Activated CD4-positive, alpha-beta T cell treated with anti-CD3 and anti-CD28 coated beads, Interleukin-2, amount 50 U/mL, for 24 hours (primary cell): ENCODE measurements at places on chromosomes 1 and 21.

DNA sequence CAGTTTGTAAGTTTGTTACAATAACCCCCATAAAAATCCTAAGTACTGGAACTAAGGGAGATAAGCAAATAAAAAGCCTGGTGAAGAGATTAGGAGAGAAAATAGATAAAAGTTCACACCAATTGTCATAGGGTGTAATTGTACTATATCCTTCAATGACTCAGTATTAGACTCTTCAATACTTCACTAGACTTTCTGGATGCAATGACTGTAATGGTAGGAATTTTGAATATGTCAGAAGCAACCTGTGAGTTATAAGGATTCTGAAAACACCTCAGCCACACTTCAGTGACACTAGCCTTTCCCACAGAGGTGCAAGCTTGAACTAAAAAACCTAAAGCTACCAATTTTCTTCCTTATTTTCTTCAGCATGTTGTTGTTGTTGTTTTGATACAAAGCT, 147.9 kb downstream of the PTGER3 start:
- no peak for DNase-seq

DNA sequence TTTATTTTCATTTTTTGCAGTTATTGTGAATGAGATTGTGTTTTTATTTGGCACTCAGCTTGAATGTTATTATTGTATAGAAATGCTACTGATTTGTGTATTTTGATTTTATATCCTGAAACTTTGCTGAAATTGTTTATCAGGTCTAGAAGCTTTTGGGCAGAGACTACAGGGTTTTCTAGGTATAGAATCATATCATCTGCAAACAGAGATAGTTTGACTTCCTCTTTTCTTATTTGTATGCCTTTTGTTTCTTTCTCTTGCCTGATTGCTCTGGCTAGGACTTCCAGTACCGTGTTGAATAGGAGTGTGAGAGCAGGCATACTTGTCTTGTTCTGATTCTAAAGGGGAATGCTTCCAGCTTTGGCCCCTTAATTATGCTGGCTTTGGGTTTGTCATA, 27.3 kb downstream of the ZNF691 start:
- DNase-seq: no peak

DNA sequence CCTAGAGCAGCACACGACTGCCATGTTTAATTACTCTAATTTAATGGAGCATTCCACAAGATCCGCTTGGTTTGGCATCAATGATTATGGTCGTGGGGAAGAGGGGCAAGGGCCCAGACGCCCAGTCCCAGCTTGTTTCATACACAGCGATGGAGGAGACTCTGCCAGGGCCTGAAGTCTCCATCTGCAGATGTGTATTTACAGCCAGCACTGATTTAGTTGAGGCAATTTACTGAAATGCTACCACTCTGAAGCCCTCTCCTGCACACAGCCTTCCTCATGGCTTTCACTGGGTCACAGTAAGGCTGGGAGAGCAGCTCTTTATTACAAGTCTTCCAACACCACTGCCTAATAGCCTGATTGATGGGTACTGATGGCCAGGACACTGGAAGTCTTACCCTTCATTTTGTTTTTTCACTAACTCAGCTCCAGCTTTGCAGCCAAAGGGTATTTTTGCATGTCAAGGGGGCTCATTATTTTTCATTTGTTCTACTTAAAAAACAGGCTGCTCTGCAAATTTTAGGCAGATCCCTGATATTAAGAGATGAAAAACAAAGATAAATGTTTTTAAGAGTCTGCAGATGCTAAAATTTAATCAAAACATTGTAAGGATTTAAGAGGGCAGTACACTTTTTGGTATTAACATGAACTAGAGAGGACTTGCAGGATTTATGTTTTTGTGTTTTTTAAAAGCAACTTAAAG, 236.3 kb downstream of the SIPA1L2 start:
- DNase-seq: no peak

- DNase-seq: no peak
Measured at GRCh38 chr1:89807983-89808382, 12.8 kb upstream of the LRRC8D start.

DNA sequence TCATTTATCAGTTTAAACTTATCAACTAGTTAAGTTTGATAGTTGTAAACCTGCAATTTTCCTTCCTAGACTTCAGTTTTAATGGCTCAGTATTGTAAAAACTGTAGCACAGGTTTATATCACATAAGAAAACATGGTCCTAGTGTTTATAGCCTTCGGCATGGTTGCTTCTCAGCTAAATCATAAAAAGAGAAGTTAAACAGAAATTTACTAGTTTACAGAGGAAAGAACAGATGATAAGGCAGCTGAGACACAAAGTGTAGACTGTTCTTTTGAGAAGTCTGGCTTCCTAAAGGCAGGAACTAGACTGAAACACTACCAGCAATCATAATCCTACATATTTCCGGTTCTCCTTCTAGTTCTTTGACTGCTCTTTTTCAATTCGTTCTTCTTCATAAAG, 39.8 kb downstream of the WNT2B start:
- DNase-seq: no peak

DNA sequence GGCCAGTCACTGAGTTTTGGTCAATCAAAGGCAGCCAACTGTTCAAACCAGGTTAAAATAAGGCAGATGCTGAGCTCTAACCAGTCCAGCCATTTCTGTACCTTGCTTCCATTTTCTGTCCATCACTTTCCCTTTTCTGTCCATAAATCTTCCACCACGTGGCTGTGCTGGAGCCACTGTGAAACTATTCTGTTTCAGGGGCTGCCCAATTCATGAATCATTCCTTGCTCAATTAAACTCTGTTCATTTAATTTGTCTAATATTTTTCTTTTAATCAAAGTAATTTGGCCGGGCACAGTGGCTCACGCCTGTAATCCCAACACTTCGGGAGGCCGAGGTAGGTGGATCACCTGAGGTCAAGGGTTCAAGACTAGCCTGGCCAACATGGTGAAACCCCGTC, 22.7 kb upstream of the LGALS8 start:
- DNase-seq: no peak

DNA sequence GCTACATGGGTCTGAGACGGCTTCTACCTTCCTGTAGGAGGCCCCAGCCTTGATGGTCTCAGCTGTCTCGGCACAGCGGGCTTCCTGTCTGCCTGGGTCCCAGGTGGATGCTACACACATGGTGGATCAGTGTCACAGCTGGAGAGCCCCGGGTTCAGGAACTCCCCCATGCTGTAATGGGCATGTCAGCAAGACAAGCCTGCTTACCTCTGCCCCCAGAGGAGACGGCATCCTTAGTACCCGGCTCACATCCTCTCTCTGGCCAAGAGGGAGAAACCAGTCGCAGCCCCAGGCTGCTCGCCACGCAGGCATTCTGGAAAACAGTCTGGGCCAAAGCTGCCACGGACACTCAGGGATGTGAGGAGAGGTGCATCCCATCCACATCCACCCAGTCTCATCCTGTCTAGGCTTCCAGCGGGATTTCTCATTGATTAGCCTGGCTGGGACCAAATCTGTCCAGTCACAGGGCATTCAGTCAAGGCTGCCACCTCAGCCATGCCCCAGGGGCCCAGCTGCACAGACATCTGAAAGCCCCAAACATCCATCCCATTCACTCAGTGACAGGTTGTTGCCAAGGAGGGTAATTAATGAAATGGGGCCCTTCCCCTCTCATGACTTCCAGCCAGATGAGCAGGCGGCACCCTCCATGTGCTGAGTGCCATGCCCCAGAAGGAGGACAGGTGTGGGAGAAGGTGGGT, 10.5 kb downstream of the SNAP47 start:
- DNase-seq: no peak

DNA sequence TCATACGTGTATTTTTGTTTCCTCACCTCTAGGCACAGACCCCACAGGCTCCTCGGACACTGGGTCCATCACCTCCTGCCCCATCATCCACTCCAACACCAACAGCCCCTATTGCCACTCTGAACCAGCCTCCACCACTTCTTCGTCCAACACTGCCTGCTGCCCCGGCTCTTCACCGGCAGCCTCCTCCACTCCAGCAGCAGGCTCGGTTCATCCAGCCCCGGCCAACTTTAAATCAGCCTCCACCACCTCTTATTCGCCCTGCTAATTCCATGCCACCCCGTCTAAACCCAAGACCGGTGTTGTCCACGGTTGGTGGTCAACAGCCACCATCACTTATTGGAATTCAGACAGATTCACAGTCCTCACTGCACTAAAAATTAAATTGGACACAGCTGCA, 13.2 kb upstream of the TRAF5 start:
- DNase-seq: no peak

DNA sequence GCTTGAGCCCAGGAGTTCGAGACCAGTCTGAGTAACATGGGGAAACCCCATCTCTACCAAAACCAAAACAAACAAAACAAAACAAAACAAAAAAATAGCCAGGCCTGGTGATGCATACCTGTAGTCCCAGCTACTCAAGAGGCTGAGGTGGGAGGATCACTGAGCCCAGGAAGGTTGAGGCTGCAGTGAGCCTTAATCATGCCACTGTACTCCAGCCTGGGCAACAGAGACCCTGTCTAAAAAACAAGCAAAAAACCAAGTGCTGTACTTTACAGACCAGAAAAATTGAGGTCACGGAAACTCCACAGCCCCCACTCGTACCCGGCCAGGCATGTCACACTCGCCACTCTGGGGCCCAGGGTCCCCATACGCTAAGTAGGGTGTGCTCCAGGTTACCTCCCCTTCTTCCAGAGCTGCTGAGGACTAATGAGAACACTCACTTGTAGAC, 22.9 kb downstream of the ATP2B4 start:
- DNase-seq: no peak

- DNase-seq: no peak
Measured at GRCh38 chr1:64846573-64847430, 101.9 kb downstream of the RAVER2 start.

DNA sequence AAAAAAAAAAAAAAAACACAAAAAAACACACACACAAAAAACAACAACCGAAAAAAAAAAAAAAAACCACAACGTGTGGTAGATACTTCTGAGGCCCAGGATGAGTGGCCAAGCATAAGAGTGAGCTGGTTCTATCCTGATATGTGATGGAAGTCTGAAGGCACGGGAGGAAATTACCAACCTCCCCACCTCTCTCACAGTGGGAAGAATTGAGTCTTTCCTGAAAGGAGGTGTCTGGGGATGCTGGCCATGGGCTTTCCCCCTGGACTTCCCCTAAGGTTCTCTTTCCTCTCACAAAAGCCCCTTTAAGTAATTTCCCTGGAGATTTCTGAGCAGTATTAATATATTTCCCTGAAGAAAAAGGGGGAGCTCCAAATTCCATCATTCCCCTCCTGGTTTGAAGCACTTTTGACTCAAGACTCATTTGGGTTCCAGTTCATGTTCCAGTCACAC, 5.2 kb downstream of the TMCC2 start:
- DNase-seq: no peak

DNA sequence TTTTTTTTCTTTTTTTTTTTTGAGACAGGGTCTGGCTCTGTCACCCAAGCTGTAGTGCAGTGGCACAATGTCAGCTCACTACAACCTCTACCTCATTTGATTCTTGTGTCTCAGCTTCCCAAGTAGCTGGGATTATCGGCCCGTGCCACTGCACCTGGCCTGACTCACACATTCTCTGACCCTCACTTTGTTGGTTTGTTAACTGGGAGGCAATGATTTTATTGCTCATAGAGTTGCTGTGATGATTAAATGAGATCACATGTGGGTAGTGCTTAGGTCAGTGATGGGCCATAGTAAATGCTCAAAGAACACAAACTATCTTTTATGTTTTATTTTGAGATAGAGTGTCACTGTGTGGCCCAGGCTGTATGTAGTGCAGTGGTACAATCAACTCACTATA, 47.3 kb upstream of the SSBP3 start:
- no peak for DNase-seq

DNA sequence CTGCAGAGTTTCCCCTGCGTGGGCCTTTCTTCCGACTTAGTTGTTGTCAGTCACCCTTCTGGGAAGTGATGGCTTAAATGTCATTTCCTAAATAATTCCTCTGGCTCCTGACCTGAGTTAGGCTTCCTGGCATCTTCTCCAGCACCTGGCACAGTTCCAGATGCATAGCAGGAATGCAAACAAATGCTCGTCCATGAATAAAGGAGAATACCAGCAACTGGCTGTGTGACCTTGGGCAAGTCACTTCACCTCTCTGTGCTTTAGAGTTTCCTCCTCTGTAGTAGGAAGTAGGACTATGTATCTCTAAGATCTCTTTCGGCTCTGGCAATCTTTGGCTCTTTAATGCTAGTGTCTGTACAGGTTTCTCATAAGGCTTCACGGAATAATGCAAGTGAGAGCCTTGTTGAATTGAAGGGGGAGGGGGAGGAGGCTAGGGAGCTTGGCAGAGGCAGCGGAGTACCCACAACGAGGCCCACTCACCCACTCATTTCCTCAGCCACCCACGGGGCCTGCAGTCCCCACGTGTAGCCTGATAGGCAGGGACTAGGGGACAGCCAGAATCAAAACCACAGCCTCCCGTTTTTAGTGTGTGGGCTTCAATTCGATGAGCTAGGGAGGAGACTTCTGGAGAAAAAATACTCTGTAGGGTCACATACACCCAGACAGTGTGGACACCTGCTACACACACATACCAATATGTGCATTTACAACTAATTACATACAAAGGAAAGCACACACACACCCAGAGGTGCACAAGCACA, 48.1 kb downstream of the TENT5C start:
- no peak for DNase-seq
